Stimulated activated naive CD4-positive, alpha-beta T cell (primary cell): ENCODE measurements at places on chromosomes 2 and 18.

- no peak for DNase-seq
Observed at GRCh38 chr2:105518897-105519296, 120.0 kb upstream of the FHL2 start.

DNA sequence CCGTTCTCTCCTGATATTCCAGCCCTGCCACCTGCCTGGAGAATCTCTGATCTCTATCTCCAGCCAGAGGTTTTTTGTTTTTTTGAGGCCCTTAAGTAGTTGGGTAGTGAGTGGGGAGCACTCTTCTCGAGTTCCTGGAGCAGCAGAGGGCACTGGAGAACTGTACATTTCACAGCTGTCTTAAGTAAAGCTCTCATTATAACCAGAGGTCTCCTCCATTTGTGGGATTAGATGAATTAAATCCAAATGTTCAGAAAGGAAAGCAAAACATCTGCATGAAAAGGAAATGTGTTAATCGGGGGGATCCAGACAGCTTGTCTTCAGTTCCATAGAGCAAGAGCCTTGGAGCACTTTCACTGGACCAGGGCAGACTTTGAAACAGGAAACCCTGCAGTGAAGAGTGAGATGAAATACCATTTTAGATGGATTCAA is 32.8 kb downstream of the AOX1 start:
- no peak for DNase-seq

- no peak for DNase-seq
Observed at GRCh38 chr2:207694811-207695281, 16.6 kb upstream of the CCNYL1 start.

- no peak for DNase-seq
Observed at GRCh38 chr2:159109517-159109916, 141.1 kb downstream of the TANC1 start.

GRCh38 chr2:202877699-202878098 is 6.1 kb upstream of the ICA1L start:
- no peak for DNase-seq

DNA sequence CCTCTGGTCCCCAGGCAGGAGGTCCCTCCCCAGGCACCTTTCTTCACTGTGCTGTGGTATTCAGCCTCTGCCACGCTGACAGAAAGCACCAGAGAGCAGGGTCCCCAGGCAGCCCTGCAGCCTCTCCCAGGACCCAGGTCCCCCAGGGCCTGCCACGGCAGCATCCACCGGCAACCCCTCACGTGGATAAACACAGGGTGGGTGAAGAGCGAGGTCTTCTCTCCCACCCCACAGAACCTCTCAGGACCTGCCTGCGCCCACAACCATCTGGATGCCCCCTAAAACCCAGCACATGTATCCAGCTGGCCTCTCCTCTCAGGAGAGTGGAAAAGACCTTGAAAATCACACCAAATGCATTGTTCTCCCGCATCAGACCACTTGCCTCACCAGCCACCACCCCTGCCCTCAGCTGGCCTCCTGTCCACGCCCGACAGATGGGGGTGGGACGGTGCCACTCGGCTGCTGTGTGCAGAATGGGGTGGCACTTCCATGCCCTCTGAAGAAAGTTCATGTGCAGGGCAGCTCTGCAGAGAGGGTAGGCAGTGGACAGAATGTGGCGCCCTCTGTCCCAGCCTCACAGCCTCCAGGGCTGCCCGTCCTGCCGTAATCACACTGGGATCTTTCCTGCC is 4.0 kb upstream of the CROCC2 start:
- DNase-seq, result no peak

DNA sequence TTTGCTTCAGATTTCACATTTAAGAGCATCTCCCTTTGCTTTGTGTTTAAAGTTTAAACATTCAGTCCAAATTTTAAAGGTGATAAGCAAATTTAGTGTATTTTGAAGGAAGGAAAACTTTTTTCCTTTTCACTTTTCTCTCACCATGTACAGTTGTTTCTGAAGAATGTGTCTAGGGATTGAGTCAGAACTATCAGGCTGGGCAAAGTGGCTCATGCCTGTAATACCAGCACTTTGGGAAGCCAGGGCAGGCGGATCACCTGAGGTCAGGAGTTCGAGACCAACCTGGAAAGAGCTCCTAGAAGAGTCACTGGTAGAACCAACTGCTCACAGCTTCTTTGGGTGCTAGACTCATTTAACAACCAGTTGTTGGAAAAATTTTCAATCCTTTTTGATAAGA is 327.0 kb upstream of the THUMPD2 start:
- DNase-seq, result no peak

GRCh38 chr18:79918615-79919011 is 32.8 kb downstream of the SLC66A2 start:
- no peak for DNase-seq

GRCh38 chr2:217847552-217848350 is 155.0 kb downstream of the TNS1 start:
- DNase-seq, result no peak

GRCh38 chr18:4335386-4335785 is 119.7 kb downstream of the DLGAP1 start:
- no peak for DNase-seq

DNA sequence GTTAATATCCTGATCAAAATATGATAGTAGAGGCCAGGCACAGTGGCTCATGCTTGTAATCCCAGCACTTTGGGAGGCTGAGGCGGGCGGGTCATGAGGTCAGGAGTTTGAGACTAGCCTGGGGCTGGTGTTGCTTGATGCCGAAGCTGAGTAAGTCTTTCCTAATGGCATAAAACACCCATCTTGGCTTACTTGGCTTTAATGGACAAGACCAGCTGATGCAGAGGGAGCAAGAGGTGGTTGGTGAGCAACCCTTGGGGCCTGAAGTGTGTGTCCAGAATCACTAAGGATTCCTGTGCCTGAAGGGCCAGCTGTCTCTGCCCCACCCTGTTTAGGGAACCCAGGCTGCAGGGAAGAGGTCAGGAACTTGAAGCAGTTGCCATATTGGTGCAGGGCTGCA is 217.2 kb downstream of the ARL4C start:
- no peak for DNase-seq

DNA sequence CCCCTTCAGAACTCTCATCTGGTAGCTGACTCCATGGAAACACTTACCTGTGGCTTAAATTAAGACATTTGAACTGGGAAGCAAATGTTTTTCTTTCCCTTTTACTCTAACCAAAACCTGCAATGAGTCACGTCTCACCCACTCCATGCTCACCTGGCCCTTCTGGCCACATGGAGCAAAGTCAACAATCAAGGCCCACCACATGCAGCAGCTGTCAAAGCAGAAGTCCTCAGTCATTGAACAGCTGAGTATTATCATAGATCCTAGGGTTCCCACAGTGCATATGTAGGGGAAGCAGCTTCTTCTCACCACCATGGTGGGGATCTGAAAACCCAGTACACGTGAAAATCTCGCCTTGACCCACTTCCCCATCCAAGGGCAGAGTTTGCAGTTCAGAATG is 12.3 kb upstream of the MEP1B start:
- DNase-seq, result no peak

DNA sequence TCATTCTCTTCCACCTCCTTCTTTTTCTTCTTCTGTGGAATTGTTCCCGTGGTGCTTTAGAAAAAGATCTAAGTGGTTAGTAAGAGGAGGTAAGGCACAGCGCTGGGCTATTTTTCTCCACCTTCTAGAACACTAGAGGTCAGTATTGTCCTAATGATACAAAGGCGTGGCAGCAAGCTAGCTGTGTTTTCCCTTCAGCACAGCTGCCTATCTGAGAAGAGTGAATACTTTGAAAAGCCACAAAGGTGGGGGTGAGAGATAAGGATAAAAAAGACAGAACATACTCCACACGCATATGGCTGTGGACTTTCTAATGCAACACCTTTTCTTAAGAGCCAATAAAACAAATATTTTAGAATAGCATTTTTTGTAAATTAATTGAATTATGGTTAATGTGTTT is 2.1 kb downstream of the CNTNAP5 start:
- DNase-seq, result no peak

DNA sequence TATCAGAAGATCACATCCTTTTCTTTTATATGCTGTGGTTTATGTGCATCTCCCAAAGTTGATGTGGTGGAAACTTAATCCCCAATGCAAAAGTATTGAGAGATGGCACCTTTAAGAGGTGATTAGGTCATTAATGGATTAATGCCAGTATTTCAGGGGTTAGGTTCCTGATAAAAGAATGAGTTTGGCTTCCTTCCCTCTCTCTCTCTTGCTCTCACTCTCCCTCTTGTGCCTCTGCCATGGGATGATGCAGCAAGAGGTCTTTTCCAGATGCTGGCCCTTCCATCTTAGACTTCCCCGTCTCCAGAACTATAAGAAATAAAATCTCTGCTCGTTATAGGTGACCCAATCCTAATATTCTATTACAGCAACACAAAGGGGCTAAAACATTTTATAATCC is 85.0 kb downstream of the TTC27 start:
- no peak for DNase-seq

- no peak for DNase-seq
Observed at GRCh38 chr2:233604826-233605225, 12.6 kb upstream of the UGT1A8 start.

GRCh38 chr2:15337996-15338666 is 223.0 kb downstream of the NBAS start:
- no peak for DNase-seq

DNA sequence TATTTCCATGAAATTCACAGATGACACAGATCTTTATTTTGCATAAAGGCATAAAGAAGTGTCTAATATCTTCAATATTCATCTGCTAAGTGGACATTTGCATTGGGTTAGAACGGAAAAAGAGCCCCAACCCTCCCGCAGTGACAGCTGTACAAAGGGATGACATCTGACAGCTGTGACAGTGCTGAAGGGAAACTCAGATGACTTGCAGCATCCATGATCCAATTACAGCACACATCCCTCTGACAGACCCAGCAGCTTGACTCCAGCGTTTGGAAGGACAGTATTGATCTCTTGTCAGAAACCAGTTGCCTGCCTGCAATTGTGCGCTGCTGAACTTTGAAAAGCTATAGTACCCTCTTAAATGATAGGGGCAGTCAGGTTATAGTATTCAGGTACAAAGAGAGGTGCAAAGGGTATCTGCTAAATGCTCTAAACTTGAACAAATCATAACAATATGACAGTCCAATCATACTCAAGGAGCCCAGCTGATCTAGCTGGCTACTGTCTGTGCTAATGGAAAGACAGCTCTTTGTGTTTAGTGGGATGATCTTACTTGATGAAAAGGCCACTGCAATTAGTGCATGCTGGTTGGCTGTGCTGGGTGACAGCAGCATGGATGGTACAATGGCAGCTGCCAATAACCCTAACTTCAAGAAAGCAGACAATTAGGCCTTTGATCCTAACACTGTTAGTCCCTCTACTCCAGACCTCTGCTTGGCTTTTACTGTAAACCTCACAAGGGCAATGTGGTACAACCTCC is 599.2 kb downstream of the NR4A2 start:
- no peak for DNase-seq

GRCh38 chr2:158315803-158316414 is 140.6 kb downstream of the CCDC148 start:
- DNase-seq, result no peak

DNA sequence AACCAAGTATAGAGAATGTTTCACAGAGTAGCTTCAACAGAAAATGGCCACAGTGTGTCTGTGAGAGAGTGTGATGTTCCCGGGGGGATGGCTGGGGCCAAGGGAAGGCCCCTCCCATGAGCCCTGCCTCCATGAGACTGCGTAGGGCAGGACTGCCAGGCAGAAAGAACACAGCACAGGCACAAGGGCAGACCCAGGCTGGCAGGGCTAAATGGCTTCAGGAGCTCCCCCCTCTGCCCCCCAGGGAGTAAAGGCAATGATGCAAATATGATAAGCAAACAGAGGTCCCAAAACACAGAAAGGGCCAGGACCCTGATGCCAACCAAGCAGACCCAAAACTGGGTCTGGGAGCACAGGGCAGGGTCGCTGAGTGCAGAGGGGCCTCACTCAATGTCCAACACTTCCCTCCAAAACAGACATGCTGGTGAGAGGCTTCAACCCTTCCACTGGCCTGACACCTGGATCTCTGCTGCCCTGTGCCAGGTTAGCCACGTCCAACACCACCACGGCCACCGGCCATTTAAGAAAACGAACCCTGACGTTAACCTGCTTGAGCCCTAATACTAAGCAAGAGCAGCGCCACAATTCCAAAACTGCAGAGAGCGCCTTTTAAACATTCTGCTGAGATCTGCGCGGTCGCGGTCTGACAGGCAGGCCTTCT is 90.3 kb downstream of the HDAC4 start:
- DNase-seq, result no peak

DNA sequence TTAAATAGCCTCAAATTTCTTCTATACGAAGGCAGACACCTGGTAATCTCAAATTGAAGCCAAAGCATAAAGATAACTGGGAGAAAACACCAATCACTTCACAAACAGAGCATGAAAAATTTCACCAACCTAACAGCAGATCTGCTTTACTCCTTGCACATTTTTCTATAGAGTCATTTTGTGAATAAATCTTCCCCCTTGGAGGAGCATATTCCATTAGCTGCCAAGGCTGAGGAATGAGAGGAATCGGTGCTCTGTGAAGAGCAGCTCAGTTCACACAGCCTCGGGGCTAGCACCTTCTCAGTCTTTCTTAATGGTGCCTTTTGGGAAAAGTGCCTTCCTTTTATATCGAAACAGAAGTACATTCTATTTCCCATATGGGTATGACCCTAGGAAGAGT is 1313.7 kb upstream of the NRXN1 start:
- DNase-seq, result no peak

- no peak for DNase-seq
Observed at GRCh38 chr2:238913931-238914647, 66.2 kb downstream of the TWIST2 start.

DNA sequence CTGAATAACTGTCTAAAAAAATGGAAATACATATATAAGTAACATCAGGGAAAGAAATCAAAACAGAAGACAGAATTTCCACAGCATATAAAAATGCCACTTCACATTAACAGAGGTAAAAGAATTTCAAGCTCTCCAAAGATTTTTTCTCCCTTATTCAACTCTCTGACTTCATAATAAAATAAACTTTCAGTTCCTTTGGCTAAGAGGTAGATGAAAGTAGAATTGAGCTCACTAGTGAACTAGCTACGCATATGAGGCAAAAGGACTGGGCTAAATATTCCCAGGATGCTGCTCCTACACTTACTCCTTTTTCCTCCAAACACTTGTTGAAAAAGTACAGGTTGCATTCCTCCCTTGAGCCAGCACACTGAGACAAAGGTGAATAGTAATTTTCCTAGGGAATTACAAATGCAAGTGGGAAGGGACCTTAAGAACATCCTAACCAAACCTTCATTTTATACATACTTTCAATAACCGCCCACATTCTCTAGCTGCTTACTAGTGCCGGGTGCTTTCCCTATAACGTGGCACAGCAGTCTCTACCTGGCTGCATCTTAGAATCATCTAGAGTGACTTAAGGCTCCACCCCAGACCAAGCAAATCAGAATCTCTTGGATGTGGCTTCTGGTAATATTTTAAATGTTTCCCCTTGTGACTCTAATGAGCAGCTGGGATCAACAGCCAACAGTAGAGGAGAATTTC is 136.6 kb downstream of the MTCL1 start:
- no peak for DNase-seq

GRCh38 chr2:43611987-43612894 is 16.4 kb upstream of the THADA start:
- peak; percentile 68 for DNase-seq
